ENCODE measurements at places on chromosomes 7 and 10.

- DNase-seq, result no peak
Observed at GRCh38 chr7:13476881-13477444, 512.5 kb downstream of the ETV1 start.

GRCh38 chr10:79185067-79185774 lies 116.5 kb downstream of the ZMIZ1 start:
- DNase-seq, result no peak

GRCh38 chr10:7272008-7272407 lies 138.8 kb downstream of the SFMBT2 start:
- no peak for DNase-seq

GRCh38 chr10:14751921-14752320 lies 22.8 kb downstream of the FAM107B start:
- DNase-seq, result no peak

GRCh38 chr7:7581531-7582179 lies 15.0 kb downstream of the MIOS start:
- no peak for DNase-seq

DNA sequence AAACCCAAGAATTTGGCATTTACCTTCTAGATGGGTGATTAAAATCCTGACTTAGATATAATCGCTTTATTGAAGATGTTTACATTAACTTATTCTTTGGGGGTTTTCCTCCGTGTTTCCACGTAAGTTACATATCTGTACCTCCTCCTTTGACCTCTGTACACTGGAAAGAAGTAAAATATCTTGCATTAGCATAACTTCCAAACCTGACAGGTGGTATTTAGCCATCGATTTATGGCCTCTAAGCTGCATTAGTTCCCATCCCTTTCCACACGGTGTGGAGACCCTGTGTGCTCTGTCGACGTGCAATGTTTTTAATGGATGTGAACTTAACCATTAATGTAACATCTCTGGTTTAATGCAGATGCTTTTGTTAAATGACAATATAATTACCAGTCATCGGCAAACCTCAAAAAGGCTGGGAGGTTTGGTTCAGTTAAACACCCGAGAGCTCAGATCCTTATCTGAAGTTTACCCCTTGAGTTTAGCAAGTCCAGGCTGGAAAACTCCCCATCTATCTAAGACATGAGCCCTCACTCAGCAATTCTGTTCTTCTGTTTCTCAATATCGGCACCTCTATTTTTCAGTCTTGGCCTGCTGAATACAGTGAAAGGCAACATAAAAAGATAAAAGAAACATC lies 295.2 kb downstream of the GATA3 start:
- DNase-seq, result no peak
